IPS-NIHi11 (cell line): ENCODE measurements at places on chromosomes 12 and 14.

DNA sequence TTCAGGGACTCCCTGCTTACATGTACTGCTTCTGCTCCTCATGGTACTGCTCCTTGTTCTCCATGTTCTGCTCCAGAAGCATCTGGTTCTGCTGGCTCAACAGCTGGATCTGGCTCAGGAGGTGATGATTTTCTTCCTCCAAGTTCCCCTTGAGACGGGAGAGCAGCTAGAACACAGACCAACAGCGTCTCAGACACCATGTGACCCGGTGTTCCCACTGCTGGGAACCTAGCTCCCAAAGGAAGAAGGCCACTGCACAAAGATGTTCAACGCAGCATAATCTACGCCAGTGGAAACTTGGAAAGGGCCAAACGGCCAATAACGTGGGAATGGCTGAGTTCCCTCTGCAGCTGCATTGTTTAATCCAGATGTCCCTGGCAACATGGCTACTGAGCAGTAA is 49.6 kb upstream of the GPR68 start:
- DNase-seq, result no peak

- DNase-seq, result peak; percentile 39
These were observed 170.6 kb downstream of the OTOGL start for GRCh38 chr12:80269803-80270552.

DNA sequence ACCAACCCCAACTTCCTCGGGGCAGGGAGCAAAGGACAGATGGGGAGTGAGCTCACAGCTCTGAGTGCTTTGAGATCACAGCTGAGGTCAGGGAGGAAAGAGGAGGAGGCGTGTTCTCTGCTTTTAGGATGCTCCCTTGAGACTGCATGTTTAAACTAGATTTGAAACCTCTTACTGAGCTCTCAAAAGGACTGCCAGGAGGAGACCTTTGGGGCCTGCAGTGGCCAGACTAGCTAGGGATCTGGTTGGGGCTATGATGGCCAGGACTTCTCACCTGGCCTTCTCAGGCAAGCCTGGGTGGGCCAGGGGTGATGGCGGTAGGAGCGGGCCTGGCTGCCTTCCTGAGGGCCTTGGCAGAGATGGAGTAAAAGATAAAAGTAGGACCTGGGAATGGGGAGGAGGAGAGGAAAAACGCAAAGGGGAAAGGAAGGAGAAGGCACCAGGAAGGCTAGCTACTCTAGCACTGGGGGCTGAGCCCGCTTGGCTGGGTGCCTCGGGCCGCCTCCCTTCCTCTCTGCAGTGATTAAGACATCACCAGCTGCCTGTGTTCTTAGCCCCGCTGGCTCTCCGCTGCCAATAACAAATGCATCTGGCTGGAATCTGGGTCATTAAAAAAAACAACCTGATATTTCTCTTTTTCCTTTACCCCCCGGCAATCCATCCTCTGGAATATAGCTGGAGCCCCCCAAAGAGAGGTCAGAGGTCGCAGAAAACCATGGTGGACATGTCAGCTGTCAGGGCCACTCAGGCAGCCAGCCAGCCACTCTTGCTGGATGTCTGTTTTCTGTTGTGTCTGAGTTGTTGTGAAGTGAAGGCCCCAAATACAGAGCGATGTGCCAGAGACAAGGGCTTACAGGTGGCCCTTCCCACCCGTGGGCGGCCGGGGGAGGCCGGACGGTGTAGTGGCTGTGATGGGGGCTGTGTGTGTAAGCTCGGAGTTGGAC is 141.3 kb downstream of the TSPAN9 start:
- no peak for DNase-seq

- peak; percentile 84 for DNase-seq
These were observed 28.3 kb downstream of the LRCOL1 start for GRCh38 chr12:132582058-132582420.

DNA sequence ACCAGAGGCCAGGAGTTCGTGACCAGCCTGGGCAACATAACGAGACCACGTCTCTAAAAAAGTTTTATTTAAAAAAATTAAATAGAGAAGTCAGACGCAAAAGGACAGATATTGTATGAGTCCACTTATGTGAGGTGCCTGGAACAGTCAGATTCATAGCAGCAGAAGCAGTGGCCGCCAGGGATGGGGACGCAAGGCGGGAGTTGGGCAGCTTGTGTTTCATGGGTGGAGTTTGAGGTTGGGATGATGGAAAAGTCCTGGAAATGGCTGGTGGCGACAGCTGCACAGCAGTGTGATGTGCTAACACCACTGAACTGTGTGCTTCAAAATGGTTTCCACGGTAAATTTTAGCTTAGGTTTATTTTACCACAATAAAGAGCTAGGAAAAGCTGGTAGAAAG is 57.6 kb upstream of the DDX11 start:
- no peak for DNase-seq

GRCh38 chr12:43109631-43110345 is 442.2 kb downstream of the ADAMTS20 start:
- DNase-seq, result no peak
